ENCODE measurements at places on chromosomes 1 and 21. TPM values are rescaled to one million over a fixed set of nuclear protein-coding genes. Genes with fewer than 3 reads are reported as not detected.

GRCh38 chr1:81548918-81549587, 251.7 kb upstream of the ADGRL2 start:
- no peak for DNase-seq
- H3K36me3 ChIP-seq: no peaks in the 10 kb centered on the region
- no peak overlapping the region for H3K27ac ChIP-seq
- no peaks in the 10 kb centered on the region for H3K4me1 ChIP-seq

DNA sequence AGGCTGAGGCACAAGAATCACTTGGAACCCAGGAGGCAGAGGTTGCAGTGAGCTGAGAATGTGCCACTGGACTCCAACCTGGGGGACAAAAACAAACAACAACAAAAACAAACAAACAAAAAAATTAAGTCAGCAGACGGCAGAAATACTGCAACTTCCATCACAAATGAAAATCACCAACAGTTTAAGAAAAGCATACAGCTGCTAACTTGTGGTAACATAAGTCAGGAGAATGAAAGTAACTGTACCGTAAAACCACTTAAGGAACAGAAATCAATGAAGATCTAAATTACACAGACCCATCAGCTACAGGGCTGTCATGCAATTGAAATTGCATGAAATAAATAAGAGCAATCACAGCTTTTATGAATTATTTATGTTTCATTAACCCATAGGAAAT, 25.0 kb downstream of the MCOLN2 start:
- DNase-seq: no peak
- peaks cover 16% of the 10 kb centered on the region for H3K4me1 ChIP-seq
- H3K27ac ChIP-seq: no peak overlapping the region
- H3K36me3 ChIP-seq: no peaks in the 10 kb centered on the region

- H3K27me3 ChIP-seq: no peaks in the 10 kb centered on the region
- peaks cover 99% of the 10 kb centered on the region for H3K36me3 ChIP-seq
- DNase-seq: peak; percentile 36
- no peaks in the 10 kb centered on the region for H3K4me1 ChIP-seq
- H3K4me3 ChIP-seq: no peak overlapping the region
Observed at GRCh38 chr1:19096036-19096833, 113.8 kb downstream of the UBR4 start.

Gene OPTC
- total RNA-seq: not detected

Gene PDE4DIP
- 30.7 TPM for total RNA-seq

All from adrenal gland (tissue), 19 donors.